ENCODE measurements at places on chromosomes 1 and 21. TPM values are rescaled to one million over a fixed set of nuclear protein-coding genes. Genes with fewer than 3 reads are reported as not detected.

Gene CDCA8
- 44.5 TPM for total RNA-seq

Gene RGSL1
- total RNA-seq, result not detected

Gene KRTAP19-3
- not detected for total RNA-seq

Gene C8A
- total RNA-seq, result not detected

Gene FOXD3
- 0.64 TPM for total RNA-seq

Gene BTG3
- total RNA-seq, result 22.6 TPM

Gene COQ8A
- 18.1 TPM for total RNA-seq
